ENCODE measurements at places on chromosomes 6 and 20. TPM values are rescaled to one million over a fixed set of nuclear protein-coding genes. Genes with fewer than 3 reads are reported as not detected.

Gene WASF1
- total RNA-seq, result 17.3 TPM

Gene ADGRF1
- total RNA-seq, result not detected

Gene ATP6V1G2
- 5.7 TPM for total RNA-seq

Gene PMEPA1
- total RNA-seq, result 0.33 TPM

Gene DEFB129
- total RNA-seq, result not detected

Gene NFATC2
- total RNA-seq, result under 0.01 TPM

Gene SLC26A8
- 0.87 TPM for total RNA-seq

All from smooth muscle cell of trachea (primary cell).